ENCODE measurements at places on chromosomes 4 and X. TPM values are rescaled to one million over a fixed set of nuclear protein-coding genes. Genes with fewer than 3 reads are reported as not detected.

RTL5 gene
- 0.76 TPM for total RNA-seq

GRCh38 chr4:92791871-92792440 lies 488.2 kb downstream of the GRID2 start:
- DNase-seq = no peak

DNA sequence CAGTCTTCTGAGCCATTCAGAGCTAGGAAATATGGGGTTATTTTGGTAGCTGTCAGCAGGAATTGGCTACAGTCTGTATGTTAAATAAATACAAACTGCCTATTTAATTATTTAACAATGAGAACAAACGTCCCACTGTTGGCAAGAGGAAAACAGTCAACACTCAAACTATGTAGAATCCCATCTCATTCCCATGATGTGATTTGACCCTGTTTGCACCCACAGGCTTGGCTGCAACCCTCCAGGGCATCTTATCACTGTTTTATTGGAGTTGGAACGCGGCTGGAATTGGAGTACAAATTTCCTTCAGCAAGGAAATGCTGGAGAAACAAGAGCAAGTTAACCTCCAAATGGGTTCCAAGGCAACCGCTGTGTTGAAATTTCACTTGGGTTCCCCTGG lies 124.0 kb downstream of the KIT start:
- DNase-seq = peak; percentile 37

RNF128 gene
- total RNA-seq = 9.6 TPM

DNA sequence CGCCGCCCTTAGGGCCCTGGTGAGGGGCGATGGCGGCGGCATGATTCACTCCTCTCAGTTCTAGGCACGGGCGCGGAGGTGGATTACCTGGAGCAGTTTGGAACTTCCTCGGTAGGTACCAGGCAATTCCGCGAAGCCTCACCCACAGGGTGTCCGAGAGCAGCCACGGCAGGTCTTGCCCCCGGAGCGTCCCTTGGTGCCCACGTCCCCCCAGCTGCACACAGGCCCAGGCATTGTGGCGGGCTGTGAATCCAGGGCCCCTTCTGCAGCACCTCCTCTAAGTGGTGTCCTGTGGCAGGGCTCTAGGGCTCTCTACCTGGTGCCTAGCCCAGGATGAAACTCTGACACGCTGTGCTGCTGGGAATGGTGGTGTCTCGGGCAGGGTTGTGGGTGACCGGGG lies 13.9 kb downstream of the TACC3 start:
- DNase-seq = no peak

- DNase-seq = no peak
Measured at GRCh38 chr4:188154668-188155405, 15.6 kb downstream of the TRIML1 start.
